ENCODE measurements at places on chromosomes 12 and 14.

DNA sequence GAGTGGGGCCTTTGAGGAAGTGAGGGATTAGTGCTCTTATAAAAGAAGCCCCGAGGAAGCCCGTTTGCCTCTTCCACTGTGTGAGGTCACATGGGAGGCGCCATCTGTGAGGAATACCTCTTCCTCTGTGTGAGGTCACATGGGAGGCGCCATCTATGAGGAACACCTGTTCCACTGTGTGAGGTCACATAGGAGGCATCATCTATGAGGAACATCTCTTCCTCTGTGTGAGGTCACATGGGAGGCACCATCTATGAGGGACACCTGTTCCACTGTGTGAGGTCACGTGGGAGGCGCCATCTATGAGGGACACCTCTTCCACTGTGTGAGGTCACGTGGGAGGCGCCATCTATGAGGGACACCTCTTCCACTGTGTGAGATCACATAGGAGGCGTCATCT lies 69.7 kb downstream of the SLC24A4 start:
- DNase-seq, result peak; percentile 8

- DNase-seq, result no peak
Measured at GRCh38 chr12:79420146-79420618, 270.6 kb downstream of the PAWR start.

GRCh38 chr12:66662179-66662578 lies 16.7 kb downstream of the GRIP1 start:
- DNase-seq, result no peak

DNA sequence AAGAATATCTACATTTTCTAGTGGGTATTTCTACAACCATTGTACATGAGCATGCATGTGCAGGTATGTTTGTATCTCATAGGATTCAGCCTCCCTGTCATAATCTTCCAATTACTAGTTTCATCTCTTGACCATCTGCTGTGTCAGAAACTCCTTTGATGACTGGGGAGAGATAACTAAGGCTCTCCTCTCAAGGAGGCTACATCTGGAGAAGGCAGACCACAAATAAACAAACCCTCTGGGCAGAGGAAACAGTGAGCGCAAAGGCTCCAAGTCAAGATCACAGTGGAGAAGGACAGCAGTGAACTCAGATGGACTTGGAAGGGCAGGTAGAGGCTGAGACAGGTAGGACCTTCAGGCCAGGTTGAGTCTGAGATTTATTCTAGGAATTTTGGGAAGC lies 166.4 kb downstream of the PELI2 start:
- no peak for DNase-seq

DNA sequence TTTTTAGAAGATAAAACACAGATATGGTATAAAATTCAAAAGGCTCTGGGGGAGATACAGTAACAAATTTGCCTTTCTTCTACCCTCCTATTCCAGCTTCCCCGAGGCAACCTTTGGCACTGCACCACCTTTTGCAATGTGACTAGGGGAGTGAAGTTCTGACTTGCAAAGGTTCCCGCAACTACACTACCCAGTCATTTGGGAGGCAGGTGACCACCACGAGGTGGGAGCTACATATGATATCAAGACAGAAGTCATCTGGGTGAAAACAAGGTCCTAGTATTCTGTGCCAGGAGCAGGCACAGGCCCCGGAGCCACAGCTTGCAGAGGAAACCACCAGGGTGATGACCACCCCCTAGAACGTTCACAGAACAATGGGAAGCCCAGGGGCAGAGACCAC lies 141.5 kb downstream of the TTC7B start:
- no peak for DNase-seq

- DNase-seq, result no peak
Measured at GRCh38 chr14:26808407-26808806, 210.6 kb upstream of the NOVA1 start.

- DNase-seq, result no peak
Measured at GRCh38 chr14:101005447-101005846, 101.9 kb upstream of the RTL1 start.

DNA sequence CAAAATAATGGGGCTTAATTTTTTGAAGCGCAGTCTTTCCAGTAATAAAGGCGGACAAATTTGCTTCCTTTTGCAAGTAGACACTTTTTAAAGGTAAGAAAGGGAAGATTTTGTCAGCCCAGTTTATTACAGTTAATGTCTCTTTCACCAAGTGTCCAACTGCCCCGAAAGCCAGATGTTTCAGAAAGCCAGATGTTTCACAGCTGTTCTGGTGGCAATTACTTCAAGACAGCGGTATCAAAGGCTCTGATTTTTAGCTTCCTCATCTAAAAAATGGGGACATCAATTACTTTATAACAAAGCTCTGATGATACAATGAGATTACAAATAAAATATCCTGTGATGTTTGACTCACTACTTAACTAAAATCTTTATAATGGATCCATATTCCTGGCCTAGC lies 1.0 kb downstream of the WBP11 start:
- no peak for DNase-seq

- no peak for DNase-seq
Measured at GRCh38 chr12:96652870-96653269, 163.5 kb downstream of the CFAP54 start.

- no peak for DNase-seq
Measured at GRCh38 chr12:123945287-123946151, 27.1 kb downstream of the CCDC92 start.

- DNase-seq, result no peak
Measured at GRCh38 chr12:123141615-123142517, 9.0 kb downstream of the PITPNM2 start.

GRCh38 chr14:34449819-34450541 lies 12.1 kb downstream of the SPTSSA start:
- no peak for DNase-seq

- no peak for DNase-seq
Measured at GRCh38 chr12:91851741-91852477, 293.7 kb downstream of the BTG1 start.

GRCh38 chr12:2282318-2282717 lies 229.5 kb downstream of the CACNA1C start:
- DNase-seq, result no peak

DNA sequence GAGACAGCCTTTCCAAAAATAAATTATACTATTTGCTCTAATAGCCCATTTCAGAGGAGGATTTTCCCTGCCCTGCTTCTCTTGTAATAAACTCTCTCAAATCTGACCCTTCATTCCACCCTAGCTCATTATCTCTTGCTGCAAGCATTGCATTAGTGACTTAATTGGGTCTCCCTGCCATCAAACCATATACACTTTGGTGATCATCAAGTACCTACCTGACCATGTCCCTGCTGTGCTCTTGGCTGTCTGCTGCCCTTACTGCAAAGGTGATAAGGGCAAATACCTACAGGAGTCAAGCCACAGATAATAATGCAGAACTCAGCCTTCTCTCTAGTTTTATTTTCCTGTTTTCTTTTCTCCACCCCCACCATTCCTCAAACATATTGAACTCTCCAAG lies 88.4 kb downstream of the LIN7A start:
- DNase-seq, result no peak

DNA sequence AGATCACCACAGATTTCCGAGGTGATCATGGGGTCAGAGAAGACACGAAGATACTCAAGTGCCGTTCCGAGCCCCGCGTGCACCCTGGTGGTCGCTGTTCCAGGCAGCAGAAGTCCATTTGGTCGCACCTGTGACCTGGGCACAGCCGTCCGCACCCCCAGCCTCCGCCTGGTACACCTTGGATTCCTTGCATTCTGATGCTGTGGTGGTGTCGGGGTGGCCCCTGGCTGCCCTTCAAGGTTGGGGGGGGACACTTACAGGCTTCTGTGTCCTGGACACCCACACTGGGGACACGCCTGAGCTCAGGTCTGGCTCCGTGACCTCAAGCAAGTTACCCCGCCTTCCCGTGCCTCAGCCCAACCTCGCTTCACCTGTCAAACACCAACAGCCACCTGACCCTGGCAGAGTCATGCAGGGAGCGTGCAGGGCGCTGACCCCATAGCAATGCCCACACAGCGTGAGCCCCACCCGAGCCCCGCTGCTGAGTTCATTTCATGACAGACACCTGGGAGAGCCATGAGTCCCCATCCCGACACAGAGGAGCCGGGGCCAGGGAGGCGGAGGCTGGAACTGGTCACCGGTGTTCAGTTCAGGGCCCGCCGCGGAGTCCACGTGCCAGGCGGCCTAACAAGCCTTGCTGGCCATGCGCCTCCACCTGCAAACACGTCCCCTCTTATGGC lies 17.9 kb upstream of the GALNT9 start:
- no peak for DNase-seq
